ENCODE measurements at places on chromosomes 3 and 15.

DNA sequence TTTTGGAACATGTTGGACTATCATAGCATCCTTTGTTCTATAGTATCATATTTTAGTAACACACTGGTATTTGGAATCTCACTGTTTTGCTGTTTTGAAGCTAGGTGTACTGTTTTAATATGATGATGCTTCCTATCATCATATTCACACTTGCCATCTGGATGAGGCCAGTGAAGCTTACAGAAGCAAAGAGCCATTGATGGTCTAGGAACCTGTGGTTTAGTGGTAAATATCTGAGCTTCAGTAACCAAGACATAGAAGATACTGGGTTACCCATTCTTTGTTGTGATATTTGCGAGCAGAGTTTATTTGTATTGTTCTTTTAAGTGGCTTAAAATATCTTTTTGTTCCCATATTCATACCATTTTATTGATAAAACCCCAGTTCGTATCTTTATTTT lies 304.1 kb downstream of the SATB1 start:
- H3K27me3 ChIP-seq: no peaks in the 10 kb centered on the region
- no peak overlapping the region for H3K4me3 ChIP-seq
- no peak overlapping the region for H3K27ac ChIP-seq
- H3K36me3 ChIP-seq: no peaks in the 10 kb centered on the region
- no peak for DNase-seq

- H3K27ac ChIP-seq: no peak overlapping the region
- H3K4me3 ChIP-seq: no peak overlapping the region
- no peak for DNase-seq
Measured at GRCh38 chr3:124615896-124616543, 114.2 kb upstream of the UMPS start.

DNA sequence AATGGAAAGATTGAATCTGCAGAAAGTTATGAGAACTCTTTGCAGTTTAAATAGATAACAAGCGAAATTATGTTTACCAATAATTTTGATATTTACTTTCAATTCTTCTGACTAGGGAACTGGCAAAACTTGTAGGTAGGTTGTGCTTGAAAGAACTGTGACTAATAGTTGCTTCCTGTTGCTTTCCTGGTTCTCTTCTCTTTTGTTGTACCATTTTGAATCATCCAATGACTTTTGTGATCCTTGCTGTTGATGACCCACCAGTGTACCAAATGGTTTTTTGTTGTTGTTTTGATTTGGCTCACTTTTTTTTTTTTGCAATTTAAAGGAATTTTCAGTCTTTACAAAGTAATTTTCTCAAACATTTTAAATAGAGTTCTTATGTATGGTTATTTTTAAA lies 64.9 kb upstream of the DCBLD2 start:
- H3K36me3 ChIP-seq: no peaks in the 10 kb centered on the region
- no peak for DNase-seq
- no peaks in the 10 kb centered on the region for H3K4me1 ChIP-seq
- no peak overlapping the region for H3K27ac ChIP-seq

DNA sequence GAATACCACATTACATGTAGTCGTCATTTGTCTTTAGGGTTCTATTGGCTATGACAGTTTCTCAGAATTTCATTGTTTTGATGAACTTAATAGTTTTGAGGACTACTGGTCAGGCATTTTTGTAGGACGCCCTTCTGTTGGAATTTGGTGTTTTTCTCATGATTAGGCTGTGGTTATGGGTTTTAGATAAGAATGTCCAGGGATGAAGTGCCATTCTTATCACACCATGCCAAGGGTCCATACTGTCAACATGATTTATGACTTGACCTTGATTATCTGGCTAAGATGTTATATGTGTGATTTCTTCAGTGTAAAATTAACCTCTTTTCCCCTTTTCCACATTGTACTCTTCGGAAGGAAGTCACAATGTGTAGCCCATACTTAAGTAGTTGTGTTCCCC lies 135.3 kb downstream of the DIPK2A start:
- no peak overlapping the region for H3K27ac ChIP-seq
- DNase-seq: no peak
- no peaks in the 10 kb centered on the region for H3K36me3 ChIP-seq
- H3K27me3 ChIP-seq: no peaks in the 10 kb centered on the region

DNA sequence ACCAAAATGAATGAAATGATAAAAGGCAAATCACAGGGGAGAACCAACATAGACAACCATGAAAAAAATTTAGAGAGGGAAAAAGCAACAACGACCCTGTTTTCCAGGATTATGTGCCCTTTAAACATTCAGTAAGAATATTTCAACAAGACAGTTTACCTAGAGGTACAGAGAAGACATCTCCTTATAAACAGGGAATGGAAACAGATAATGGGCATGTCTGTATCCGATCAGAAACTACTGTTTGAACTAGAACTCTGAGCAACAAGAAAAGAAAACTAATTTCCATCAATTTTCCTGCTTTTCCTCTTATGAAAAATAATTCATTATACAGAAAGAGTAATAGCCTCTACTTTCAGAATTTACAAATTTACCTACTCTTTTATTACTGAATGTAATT lies 39.3 kb downstream of the DLG1 start:
- no peak overlapping the region for H3K4me3 ChIP-seq
- no peak overlapping the region for H3K27ac ChIP-seq
- H3K36me3 ChIP-seq: peaks cover 9% of the 10 kb centered on the region

GRCh38 chr15:43209059-43209824 lies 11.6 kb downstream of the EPB42 start:
- no peak for DNase-seq
- H3K27ac ChIP-seq: no peak overlapping the region
- peaks cover 3% of the 10 kb centered on the region for H3K4me1 ChIP-seq
- H3K36me3 ChIP-seq: no peaks in the 10 kb centered on the region
- H3K27me3 ChIP-seq: peaks cover 19% of the 10 kb centered on the region

GRCh38 chr3:71865727-71866126 lies 80.8 kb upstream of the PROK2 start:
- H3K27ac ChIP-seq: no peak overlapping the region
- DNase-seq: no peak
- peaks cover 35% of the 10 kb centered on the region for H3K27me3 ChIP-seq
- no peak overlapping the region for H3K4me3 ChIP-seq
- H3K36me3 ChIP-seq: peaks cover under 1% of the 10 kb centered on the region
- H3K4me1 ChIP-seq: no peaks in the 10 kb centered on the region

DNA sequence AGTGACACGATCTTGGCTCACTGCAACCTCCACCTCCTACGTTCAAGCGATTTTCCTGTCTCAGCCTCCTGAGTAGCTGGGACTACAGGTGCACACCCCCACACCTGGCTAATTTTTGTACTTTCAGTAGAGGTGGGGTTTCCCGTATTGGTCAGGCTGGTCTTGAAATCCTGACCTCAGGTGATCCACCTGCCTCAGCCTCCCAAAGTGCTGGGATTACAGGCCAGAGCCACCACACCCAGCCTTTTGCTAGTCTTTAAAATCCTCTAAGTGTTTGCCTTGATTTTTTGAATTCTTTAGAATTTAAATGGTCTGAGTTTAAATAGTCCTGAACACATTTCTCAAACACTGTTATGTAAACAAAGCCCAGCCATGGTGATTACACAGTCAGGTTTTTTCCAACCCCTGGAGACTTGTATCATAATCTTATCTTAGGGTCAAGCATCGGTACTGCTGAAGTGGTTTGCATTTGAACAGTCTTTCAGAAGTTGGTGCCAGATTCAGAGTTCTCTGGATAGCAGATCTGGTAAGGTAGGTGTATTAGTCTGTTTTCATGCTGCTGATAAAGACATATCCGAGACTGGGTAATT lies 28.2 kb upstream of the PIAS1 start:
- H3K27me3 ChIP-seq: peaks cover 8% of the 10 kb centered on the region
- no peak overlapping the region for H3K27ac ChIP-seq
- H3K36me3 ChIP-seq: peaks cover 2% of the 10 kb centered on the region
- no peak for DNase-seq
- peaks cover 26% of the 10 kb centered on the region for H3K4me1 ChIP-seq

- DNase-seq: no peak
- H3K4me3 ChIP-seq: no peak overlapping the region
- no peak overlapping the region for H3K27ac ChIP-seq
- no peaks in the 10 kb centered on the region for H3K36me3 ChIP-seq
- H3K27me3 ChIP-seq: peaks cover 23% of the 10 kb centered on the region
Measured at GRCh38 chr15:34717729-34718128, 37.1 kb downstream of the GJD2 start.

DNA sequence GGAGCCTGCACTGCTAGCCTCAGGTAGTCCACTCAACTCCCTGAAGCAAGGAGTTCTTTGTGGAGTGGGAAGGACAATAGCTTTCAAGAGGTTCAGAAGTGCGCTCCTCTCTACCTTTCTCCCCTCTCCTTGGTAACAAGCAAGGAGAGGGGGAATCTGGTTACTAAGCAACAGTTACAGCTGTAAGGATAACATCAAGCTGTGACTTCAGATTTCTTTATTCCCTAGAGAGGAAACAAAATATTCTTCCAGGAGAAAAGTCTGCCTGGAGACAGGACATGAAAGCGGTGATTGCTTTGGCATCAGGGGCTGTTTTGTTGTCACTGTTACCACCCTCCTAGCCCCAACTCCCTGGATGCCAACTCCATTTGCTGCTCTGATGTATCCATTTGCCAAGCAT lies 70.4 kb downstream of the TRANK1 start:
- no peak overlapping the region for H3K4me3 ChIP-seq
- no peaks in the 10 kb centered on the region for H3K27me3 ChIP-seq
- no peak for DNase-seq
- H3K4me1 ChIP-seq: peaks cover 37% of the 10 kb centered on the region
- no peak overlapping the region for H3K27ac ChIP-seq

GRCh38 chr3:136078421-136079364 lies 113.2 kb downstream of the PPP2R3A start:
- DNase-seq: no peak
- peaks cover 5% of the 10 kb centered on the region for H3K4me1 ChIP-seq
- no peak overlapping the region for H3K4me3 ChIP-seq
- no peak overlapping the region for H3K27ac ChIP-seq

DNA sequence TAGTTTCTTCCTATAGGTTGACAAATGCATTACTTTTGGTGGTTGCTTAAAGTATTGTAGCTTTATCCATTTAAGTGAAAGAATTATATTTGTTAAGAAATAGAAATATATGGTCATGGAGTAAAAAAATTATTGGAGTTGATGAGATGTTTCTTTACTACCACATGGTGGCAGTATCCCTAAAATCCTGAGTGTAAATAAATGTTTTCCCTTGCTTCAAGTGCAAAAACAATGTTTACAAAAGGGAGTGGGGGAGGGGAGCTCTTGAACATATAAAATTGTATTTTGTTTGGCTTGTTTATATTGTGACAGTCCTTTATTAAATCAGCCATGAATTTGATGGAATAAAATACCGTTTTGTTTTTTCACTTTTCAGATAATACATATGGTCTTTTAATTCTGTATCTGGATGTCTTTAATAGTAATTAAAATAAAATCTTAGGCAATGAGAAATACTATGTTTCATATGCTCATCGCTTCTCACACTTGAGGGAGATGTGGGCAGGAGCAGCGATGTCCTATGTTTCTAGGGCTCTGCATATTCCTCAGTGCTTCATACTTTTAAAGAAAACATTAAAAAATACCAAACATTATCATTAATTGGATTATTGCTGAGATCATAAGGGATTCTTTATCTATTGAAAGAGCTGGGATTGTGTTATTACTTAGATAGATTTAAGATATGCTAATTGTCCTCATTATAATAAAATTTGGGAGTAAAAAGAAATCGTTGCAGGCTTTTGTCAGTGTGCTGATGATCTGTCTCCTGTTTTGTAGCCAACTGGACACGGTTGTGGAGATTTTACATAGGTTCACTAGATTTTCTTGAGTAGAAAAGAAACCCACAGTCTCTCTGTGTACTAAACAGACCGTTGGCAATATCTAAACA lies 349.7 kb downstream of the TUSC7 start:
- H3K27me3 ChIP-seq: no peaks in the 10 kb centered on the region
- no peak overlapping the region for H3K27ac ChIP-seq
- no peak overlapping the region for H3K4me3 ChIP-seq
- H3K4me1 ChIP-seq: peaks cover 13% of the 10 kb centered on the region

DNA sequence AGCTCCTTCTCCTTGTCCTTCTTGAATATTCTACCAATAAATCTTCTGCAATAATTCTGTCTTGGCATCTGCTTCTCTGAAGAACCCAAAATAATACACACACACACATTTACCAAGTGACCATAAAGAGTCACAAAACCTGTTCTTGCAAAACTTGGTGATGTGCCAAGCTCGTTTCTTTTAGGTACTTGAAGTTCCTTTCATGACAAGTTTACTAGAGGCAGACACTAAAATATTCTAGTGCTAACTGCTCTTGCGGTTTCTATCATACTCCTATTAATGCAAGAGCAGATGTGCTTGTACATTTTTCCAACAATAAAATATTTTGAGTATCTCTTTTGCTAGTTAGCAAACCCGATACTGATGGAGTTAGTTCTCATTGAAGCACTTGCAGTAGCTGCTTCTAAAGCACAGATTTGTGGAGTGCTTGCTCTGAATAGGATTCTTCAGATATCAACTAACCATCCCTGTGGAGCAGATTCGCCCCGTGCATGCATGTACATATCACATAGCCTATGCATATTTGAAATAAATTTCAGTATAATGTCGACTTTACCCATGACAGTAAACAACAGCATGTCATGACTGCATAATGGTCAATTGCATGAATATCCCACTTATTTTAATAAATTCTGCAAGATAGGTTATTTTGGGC lies 23.2 kb downstream of the HHLA2 start:
- no peak for DNase-seq
- H3K27ac ChIP-seq: no peak overlapping the region
- no peaks in the 10 kb centered on the region for H3K36me3 ChIP-seq

DNA sequence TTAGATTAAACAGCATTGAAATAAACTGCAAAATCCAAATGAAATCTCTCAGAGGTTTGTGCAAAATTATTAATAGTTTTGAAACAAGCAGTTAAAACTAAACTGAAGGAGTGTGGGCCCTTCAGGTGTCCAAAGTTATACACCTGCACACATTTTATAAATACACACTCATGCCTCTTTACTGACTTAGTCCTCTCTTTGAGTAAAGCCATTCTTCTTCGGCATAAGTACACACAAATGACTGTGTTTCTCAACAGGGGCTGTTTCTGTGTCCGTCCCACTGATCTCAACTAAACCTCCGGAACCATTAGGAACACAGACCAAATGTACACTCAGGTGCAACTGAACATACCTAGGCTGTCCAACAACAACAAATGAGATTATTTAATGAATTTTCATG lies 18.8 kb downstream of the MECOM start:
- no peak overlapping the region for H3K4me3 ChIP-seq
- H3K36me3 ChIP-seq: no peaks in the 10 kb centered on the region
- no peaks in the 10 kb centered on the region for H3K4me1 ChIP-seq
- H3K27ac ChIP-seq: no peak overlapping the region

- no peak overlapping the region for H3K27ac ChIP-seq
- H3K36me3 ChIP-seq: peaks cover 17% of the 10 kb centered on the region
- H3K27me3 ChIP-seq: no peaks in the 10 kb centered on the region
- peaks cover 10% of the 10 kb centered on the region for H3K4me1 ChIP-seq
- no peak for DNase-seq
Measured at GRCh38 chr3:129867506-129868124, 25.9 kb downstream of the TMCC1 start.

DNA sequence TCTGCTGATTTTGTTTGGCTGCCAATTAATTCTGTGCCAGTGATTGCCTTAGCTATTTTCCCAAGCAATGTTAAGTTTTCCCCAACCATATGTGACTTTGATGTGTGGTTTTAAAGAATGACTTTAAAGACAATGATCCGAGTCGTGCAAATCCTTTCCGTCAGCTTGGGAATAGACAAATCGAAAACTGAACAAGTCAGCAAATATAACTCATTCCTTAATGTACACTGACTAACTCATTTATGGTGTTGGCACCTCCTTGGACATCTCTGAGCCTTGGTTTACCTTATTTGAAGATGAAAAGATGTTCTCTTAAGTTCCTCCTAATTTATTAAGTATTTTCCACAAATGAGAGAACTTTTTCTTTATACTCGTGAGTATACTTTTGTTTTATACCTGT lies 249.4 kb upstream of the SLCO3A1 start:
- H3K27me3 ChIP-seq: no peaks in the 10 kb centered on the region
- H3K27ac ChIP-seq: no peak overlapping the region
- H3K4me3 ChIP-seq: no peak overlapping the region
- no peak for DNase-seq
- H3K4me1 ChIP-seq: no peaks in the 10 kb centered on the region
- no peaks in the 10 kb centered on the region for H3K36me3 ChIP-seq
